Cardiac fibroblast (primary cell): ENCODE measurements at places on chromosomes 16 and 17.

- peak; percentile 56 for DNase-seq
Measured at GRCh38 chr17:62703776-62704380, 76.4 kb downstream of the MRC2 start.

DNA sequence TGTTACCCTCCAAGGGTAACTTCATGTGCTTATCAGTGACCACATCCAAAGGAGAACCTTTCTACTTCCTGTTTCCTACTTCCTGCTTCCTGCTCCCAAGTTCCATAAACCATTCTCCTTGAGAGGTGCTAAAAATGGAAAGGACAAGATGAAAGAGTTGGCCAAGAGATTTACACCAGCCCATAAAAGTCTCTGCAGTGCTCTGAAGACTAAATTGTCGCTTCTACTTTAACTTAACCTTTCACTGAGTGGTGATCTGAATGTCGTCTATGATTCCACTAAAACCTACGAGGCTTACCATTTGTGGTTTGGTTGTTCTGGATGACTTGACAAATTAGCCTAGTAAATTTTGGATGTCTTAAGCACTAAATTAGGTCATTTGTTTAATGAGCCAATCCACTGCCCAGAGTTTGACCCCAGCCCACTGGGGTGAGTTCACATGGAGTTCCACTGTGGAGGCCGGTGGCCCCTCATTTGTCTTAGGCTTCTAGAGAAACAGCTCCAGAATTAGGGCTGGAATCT is 333.1 kb downstream of the FOXL1 start:
- no peak for DNase-seq

DNA sequence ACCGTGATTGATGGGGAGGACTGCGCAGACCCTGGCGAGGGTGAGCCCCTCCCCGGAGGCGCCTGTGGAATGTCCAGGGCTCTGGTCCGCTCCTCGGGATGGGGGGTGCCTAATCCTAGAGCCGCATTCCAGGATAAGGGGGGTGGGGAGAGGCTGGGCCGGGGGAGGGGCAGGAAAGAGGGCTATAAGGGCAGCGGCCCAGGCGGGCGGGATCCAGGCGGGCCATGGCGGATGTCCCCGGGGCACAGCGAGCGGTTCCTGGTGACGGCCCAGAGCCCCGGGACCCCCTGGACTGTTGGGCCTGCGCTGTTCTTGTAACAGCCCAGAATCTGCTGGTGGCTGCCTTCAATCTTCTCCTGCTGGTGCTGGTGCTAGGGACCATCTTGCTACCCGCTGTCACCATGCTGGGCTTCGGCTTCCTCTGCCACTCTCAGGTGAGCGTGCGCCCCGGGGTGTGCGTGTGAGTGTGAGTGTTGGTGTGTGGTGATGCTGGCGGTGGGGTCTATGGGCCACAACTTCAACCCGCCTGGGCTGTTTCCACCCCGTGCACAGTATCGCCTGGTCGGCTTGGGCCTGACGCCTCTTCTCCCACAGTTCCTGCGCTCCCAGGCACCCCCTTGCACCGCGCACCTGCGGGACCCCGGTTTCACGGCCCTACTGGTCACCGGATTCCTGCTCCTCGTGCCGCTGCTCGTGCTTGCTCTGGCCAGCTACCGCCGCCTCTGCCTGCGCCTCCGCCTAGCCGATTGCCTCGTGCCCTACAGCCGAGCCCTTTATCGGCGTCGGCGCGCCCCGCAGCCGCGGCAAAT is at the start of gene TMEM88:
TMEM88 (plus strand) TSS at position 216 of the 809 bp plus-strand sequence; CDS start at position 225, 9 bp downstream.
- DNase-seq = no peak

GRCh38 chr16:2170080-2170479 is 14.5 kb downstream of the TRAF7 start:
- DNase-seq = no peak

DNA sequence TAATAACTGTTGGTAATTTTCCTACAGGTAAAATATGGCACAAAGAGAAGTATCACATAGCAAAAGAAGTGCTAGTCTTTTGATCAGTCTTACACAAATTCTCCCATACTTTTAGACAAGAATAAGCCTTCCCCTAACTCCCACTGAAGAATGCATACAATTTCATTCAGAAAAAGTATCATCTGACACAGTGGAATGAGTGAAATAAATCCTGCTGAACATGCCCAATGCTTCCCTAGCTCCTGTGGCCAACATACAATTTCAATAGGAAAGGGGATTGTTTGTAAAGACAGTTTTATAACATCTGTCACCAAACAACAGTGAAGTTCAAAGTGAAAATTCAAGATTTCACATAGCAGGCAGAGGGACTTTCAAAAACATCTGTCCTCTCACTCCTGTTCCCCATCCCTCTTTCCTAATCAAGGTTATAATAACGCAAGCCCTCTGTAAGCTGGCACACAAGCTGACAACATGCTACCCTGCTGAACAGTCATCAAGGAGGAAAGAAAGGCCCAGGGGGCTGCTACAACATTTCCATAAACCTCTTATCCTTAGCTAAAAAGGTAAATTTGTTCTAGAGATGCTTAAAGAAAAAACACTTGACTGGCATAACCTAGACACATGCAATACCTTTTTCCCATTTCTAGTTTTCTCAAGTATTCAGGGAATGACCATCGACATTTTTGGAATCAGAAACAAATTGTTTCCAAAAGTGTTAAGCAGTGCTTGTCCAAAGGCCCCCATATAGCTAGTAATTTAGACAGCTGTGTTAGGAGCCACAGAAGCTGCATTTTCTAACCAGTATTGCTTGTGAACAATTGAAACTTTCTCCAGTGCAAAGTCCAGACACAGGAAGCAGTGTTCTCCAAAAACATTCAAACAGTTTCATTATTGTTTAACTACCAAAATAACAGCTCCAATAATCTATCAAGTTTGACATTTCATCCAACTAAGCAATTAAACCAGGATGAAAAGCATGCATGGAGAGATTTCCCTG is 11.5 kb upstream of the RFFL start:
- no peak for DNase-seq
